Cerebellar nuclear complex (tissue), 1 donor: ENCODE measurements at places on chromosomes 12 and 14.

DNA sequence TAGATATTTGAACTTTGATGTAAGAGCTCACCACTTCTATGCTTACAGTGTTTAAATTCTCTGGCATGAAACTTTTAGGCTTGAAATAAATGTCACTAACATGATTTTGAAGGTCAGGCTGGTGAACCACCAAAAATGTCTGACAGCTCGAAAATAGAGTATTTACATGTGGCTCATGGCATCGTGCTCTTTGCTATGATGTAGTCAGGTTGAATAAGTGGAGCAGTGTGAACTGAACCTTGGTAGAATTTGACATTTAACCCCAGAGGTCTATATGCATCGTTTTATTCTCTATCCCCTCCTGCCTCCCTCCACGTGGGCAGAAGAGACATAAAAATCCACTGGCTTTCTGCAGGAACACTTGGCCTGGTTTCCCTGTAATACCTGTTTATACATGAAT, 369.7 kb upstream of the ATP2B1 start:
- no peak for DNase-seq

- DNase-seq = peak; percentile 58
Measured at GRCh38 chr12:127677537-127678131, 589.3 kb upstream of the TMEM132C start.

- DNase-seq = no peak
Measured at GRCh38 chr12:75677522-75677921, 166.1 kb upstream of the KRR1 start.

- DNase-seq = no peak
Measured at GRCh38 chr12:76591476-76591875, 31.9 kb upstream of the OSBPL8 start.

GRCh38 chr14:58677996-58678395, 40.2 kb downstream of the DACT1 start:
- no peak for DNase-seq

DNA sequence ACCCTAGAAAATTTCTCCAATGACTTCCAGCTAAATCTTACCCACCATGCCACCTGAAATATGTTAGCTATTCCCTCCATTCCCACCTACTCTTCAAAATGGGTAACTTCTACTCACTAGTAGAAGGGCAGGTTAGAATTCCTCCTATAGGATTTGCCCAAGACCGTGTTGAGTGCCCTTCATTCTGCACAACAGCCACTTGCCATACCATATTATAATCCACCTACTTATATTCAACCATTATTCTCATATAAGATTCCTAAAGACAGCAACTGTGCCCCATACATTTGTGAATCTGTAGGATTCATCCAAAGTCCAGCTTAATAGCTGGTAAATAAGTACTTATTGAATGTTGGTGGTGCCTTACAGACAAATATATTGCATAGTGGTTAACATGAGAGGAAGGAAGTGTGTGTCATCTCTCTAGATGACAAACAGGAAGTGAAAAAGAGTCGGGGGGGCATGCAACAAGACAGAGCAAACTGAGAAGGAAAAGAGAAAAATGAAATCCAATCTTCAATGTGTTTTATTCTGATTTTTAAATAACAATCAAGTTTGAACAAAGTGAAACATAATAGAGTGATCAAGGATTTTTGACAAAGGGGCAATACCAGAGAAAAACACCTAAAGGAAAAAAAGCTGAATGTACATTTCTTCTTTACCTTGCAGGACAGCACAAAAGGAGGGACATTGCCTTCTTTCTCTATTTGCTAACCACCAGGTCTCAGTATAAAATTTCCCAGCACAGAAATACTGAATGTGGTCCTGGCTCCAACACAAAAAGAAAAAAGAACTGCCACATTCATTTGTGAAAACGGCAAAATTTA, 389.3 kb upstream of the USP15 start:
- no peak for DNase-seq

DNA sequence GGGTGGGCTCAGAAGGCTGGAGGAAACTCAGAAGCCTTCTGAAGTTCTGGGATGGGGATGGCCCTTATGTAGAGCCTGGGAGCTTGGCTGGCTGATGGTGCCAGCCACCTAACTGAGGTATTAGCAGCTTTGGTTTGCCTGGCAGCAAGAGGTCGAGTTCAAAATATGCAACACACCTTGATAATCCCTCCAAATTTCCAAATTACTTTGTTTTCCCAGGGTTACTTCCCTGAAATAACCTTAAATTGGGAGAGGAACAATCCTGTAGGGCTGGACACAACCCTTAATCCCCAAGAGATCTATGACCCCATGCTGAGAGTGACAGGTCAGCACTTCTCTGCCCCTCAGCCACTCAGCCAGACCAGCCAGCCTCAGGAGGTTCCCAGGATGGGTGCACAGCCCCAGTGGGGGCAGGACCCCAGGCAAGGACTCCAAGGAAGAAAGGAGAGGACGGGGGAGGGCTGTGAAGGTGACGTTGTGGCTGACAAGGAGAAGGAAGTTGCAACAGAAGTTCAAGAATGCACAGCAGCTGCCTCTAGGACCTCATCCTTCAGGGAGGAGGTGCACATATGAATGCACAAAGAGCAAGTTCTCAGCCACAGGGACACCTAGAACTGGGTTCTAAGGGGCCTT, 18.6 kb upstream of the KRT77 start:
- no peak for DNase-seq

DNA sequence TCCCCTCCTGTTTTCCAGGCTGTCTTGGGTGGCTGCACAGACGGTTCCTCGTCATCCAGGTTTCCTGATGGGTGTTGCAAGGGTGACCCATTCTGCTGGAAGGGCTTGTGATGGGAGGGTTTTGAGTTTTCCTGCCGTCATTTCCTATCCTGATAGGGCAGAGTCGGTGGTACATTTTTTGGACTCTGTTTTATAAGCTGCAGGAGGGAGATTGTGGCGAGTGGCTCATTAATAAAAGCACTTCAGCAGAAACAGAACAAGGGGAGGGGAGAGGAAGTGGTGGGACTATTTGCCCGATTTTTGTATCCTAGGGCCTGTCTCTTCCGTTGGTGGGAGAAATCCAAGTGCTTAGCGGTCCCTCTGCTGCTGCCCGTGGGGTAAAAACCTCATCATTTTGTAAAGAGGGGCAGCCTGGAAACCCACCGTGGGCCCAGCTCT, 40.0 kb downstream of the TSPAN9 start:
- DNase-seq = no peak

- DNase-seq = no peak
Measured at GRCh38 chr12:130559806-130560205, 156.3 kb downstream of the RIMBP2 start.

DNA sequence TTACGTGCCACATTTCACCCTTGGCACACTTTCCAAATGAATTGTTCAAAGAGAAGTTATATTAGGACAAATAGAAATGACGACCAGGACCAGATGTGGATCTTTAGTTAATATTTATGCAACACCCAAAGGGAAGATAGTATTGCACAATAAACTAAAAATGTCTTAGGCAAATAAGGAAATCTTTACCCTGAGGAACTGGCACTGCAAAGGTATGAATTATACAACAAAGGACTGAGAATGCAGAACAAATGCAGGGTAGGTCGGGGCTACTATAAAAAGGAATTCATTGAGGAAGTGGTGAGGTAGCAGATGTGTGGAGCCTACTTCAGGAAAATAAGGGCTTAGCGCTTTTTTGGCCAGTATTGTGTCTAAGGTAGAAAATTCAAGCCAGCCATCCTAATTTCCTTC, 3.9 kb upstream of the TMTC2 start:
- no peak for DNase-seq

GRCh38 chr12:92237262-92237661, 91.6 kb upstream of the BTG1 start:
- no peak for DNase-seq

GRCh38 chr14:94805680-94806288, 35.9 kb upstream of the GSC start:
- no peak for DNase-seq

- DNase-seq = no peak
Measured at GRCh38 chr12:99649551-99649950, 2.0 kb downstream of the GARIN6 start.

- no peak for DNase-seq
Measured at GRCh38 chr12:69966839-69967238, 141.8 kb downstream of the MYRFL start.

DNA sequence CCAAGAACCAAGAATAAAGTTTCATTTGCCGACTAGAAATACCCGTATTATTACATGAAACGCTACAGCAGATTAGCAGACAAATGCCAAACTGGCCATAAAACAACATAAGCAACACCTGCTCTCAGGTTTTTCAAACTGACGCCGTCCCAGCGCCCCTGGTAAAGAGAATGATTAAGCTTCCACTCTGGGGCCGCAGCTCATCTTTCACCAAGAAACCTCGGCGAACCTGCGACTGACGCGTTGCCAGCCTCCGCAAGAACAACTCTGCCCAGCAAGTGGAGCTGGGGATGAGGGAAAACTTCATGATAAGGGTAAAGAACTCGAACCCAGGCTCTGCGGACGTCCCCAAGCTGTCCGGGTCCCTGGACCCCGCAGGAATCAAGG, 530 bp downstream of the ARL1 start:
- no peak for DNase-seq

GRCh38 chr12:31877884-31878283, 81.3 kb upstream of the RESF1 start:
- no peak for DNase-seq

GRCh38 chr12:31119803-31120211, 46.1 kb downstream of the DDX11 start:
- no peak for DNase-seq

DNA sequence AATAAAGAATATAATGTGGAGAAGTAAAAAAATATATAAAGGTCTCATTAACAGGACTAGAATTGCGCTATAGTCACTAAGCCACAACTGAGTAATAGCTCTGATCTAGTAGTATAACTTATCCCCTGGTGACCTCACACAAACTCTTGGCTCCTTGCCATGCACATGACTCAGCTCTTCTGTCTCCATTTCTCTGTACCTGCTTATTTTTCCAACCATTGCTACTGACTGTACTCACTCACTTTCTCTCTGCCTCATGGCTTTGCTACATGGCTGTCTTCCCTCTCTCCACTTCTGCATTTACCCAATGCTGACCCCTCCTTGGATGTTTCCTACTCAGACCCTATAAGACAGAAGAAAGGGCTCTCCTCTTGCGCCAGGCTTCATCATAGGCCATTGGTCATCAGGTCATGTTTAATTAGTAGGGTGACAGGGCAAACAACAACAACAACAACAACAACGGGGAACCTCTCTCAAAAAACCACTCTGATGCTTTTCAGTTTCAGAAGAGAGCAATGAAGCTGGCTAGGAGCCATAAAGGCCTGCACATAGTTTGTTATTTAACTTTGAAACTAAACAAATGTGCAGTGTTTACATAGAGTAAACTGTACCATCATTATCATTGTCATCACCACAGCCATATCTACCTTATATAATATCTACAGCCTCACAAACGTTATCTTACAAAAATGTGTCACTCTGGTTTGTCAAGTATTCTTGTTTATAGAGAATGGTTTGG, 25.6 kb upstream of the KRAS start:
- DNase-seq = no peak

DNA sequence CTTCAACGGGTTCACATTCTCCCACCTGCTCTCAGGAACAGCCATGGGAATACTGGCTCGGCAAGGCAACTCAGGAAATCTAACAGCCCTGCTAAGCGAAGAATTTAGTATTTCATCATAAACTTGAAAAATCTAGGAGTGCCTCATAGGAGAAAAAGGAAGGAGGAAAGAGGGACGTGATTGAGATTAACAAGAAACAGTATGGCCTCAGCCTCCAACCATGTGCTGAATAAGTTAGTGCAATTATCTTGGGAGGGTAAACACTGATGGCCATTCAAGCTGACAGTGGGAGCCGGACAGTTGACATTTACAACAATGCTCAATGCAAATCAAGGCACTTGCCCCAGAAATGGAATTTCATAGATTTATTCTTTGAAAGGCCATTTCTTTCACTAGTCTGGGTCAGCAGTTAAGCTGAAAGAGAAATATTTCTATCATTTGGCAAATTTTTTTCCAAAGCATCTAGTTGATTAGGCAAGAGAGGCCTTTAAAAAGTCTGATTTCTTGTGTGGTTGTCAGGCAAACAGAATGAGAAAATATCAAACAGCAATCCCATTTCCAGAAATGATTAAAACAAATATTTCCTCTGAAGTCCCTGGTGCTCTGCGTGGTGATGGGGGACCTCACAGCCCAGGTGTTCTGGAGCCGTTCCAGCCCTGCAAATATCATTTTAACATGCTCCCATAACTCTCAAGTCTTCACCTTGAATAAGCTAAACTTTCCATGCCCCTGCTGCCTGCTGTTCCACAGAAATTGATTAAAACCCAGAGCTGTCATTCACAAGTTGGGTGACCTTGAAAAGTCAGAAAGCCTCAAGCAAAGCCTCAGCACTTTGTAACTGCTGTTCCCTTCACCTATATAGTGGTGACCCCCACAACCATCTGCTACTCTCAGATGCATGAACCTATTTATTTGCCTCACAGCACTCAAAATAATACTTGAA, 121.6 kb downstream of the PHLDA1 start:
- DNase-seq = no peak

GRCh38 chr12:65278576-65279368, at the start of gene MSRB3:
Gene MSRB3, plus strand, starts transcription at chr12:65278683. Its CDS starts 29,897 bp downstream, at chr12:65308580.
- no peak for DNase-seq

- DNase-seq = no peak
Measured at GRCh38 chr14:50941151-50941550, 3.1 kb downstream of the PYGL start.

DNA sequence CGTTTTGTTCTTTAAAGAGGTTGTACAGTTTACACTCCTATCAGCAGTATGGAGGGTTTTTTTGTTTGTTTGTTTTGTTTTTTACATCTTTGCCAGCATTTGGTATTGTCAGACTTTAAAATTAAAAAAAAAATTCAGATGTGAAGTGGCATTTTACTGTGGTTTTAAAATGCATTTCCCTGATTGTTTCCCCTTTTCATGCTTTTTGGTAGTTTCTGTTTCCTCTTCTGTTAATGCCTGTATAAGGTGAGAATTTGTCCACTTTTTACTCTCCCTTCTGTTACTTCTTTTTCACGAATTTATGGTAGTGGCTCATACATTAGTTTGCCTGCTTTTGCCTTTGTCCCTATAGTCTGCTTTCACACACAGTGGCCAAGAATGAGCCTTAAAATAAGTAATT, 36.6 kb downstream of the MNAT1 start:
- no peak for DNase-seq

DNA sequence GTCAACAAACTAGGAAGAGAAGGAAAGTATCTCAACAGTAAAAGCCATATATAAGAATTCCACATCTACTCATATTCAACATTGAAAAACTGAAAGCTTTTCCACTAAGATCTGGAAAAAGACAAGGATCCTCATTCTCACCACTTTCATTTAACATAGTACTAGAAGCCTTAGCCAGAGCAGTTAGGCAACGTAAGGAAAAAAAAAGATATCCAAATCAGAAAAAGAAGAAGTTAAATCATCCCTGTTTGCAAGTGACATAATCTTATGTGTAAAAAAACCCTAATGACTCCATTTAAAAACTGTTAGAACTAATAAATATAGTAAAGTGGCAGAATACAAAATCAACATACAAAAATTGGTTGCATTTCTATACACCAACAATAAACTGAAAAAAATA, 426.2 kb downstream of the BCAT1 start:
- DNase-seq = no peak

DNA sequence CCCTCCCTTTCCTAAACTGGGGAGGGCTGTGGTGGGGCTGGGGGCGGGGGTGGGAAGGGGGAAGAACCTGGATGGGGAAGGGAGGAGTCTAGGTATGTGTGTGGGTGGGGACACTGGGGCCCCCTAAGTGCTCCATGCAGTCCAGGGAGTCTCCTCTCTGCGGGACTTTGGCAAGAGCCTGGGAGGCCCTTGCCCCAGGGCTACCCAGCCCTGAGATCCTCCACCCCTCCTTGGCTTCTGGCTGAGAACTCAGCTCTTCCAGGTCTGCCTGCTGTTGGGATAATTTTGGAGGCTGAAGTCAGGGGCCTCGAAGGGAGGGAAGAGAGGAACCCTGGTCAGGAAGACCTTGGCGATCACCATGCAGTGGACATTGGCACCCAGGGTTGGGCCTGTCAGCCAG, 2.2 kb upstream of the DLK1 start:
- no peak for DNase-seq
